Testis (tissue), 5 donors: ENCODE measurements at places on chromosomes 1 and 21. TPM values are rescaled to one million over a fixed set of nuclear protein-coding genes. Genes with fewer than 3 reads are reported as not detected.

The NR5A2 gene
- total RNA-seq: 4.4 TPM

The NBPF6 gene
- total RNA-seq: 6.8 TPM

The AMPD1 gene
- not detected for total RNA-seq

The OR2T8 gene
- total RNA-seq: 0.55 TPM

The SIM2 gene
- total RNA-seq: 0.71 TPM

The PTPRF gene
- 45.4 TPM for total RNA-seq

The HUNK gene
- total RNA-seq: 6.8 TPM

The KRTAP10-11 gene
- total RNA-seq: 0.37 TPM

The PLA2G4A gene
- total RNA-seq: 6.4 TPM

The CRABP2 gene
- 6.8 TPM for total RNA-seq

The RAD54L gene
- 31.4 TPM for total RNA-seq

The SEMA4A gene
- 8.0 TPM for total RNA-seq

GRCh38 chr1:110502402-110503151 is 16.4 kb downstream of the KCNA10 start:
- no peak overlapping the region for H3K4me3 ChIP-seq
- H3K27me3 ChIP-seq: no peaks in the 10 kb centered on the region
- H3K36me3 ChIP-seq: no peaks in the 10 kb centered on the region

DNA sequence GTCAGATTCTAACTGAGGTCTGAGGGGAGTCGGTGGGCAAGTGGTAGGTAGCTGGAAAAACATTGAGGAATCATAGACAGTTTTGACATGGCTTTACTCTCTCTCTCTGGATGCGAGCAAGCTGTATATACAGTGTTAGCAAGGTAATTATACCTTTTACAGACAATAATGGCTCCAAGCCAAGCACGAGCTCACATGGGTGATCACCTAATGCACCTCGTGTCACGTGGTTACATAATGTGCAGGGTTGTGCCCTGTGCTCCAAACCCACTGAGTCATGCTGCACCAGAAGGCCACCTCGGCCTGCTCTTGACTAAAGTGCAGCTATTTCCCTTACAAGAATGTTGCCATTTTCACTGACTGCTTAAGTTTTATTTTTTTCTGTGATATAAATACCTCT is 7.6 kb upstream of the CLCA2 start:
- no peak for DNase-seq
- H3K27me3 ChIP-seq: no peaks in the 10 kb centered on the region
- no peaks in the 10 kb centered on the region for H3K36me3 ChIP-seq

- no peaks in the 10 kb centered on the region for H3K4me1 ChIP-seq
- no peak overlapping the region for H3K27ac ChIP-seq
- DNase-seq: no peak
- no peaks in the 10 kb centered on the region for H3K36me3 ChIP-seq
- no peak overlapping the region for H3K4me3 ChIP-seq
These were observed 293.6 kb downstream of the PLPP3 start for GRCh38 chr1:56285554-56286402.

DNA sequence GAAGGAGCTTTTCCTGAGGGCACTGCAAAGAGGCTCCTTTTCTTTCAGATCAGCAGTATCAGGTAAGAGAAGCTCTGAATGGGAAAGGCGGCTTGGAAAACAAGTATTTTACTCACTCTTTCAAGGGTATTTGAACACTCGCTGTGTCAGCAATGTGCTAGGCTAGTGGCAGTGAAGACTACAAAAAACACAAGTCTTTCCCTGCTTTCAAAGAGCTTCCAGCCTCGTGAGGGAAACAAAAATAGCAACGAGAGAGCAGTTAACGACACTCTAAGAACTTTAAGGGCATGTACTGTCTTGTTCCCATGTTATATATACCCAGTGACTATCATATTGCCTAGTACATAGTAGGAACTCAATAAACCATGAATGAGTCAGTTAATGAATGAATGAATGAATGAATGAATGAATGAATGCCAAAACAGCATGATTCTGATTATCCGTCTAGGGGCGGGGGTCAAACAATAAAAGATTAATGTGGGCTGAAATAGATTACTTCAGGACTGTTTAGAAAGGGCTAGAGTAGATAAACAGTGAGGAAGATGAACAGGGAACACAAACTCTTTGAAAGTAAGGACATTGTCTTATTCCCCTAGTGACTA is 14.2 kb upstream of the MCOLN3 start:
- no peaks in the 10 kb centered on the region for H3K36me3 ChIP-seq
- H3K27ac ChIP-seq: no peak overlapping the region

- H3K36me3 ChIP-seq: no peaks in the 10 kb centered on the region
- H3K4me1 ChIP-seq: peaks cover 8% of the 10 kb centered on the region
- no peak overlapping the region for H3K4me3 ChIP-seq
- H3K27ac ChIP-seq: no peak overlapping the region
- DNase-seq: no peak
These were observed 43.2 kb downstream of the TBCE start for GRCh38 chr1:235410467-235410866.

GRCh38 chr1:165234149-165234548 is 122.4 kb downstream of the LMX1A start:
- no peaks in the 10 kb centered on the region for H3K4me1 ChIP-seq
- no peak overlapping the region for H3K4me3 ChIP-seq
- no peaks in the 10 kb centered on the region for H3K27me3 ChIP-seq
- H3K36me3 ChIP-seq: no peaks in the 10 kb centered on the region

- no peak for DNase-seq
- no peaks in the 10 kb centered on the region for H3K36me3 ChIP-seq
- H3K4me1 ChIP-seq: no peaks in the 10 kb centered on the region
- H3K27me3 ChIP-seq: no peaks in the 10 kb centered on the region
- H3K4me3 ChIP-seq: no peak overlapping the region
- H3K27ac ChIP-seq: no peak overlapping the region
These were observed 71.7 kb upstream of the JUN start for GRCh38 chr1:58855274-58856165.

- no peak overlapping the region for H3K27ac ChIP-seq
- H3K4me1 ChIP-seq: peaks cover 12% of the 10 kb centered on the region
- no peaks in the 10 kb centered on the region for H3K36me3 ChIP-seq
- H3K27me3 ChIP-seq: no peaks in the 10 kb centered on the region
- no peak overlapping the region for H3K4me3 ChIP-seq
- DNase-seq: no peak
These were observed 112.5 kb downstream of the PBX1 start for GRCh38 chr1:164671323-164671965.

- H3K36me3 ChIP-seq: no peaks in the 10 kb centered on the region
- H3K27me3 ChIP-seq: no peaks in the 10 kb centered on the region
- no peak overlapping the region for H3K4me3 ChIP-seq
- peak overlapping the region; percentile 79 for H3K27ac ChIP-seq
- peaks cover 63% of the 10 kb centered on the region for H3K4me1 ChIP-seq
These were observed 2.4 kb downstream of the MYBPHL start for GRCh38 chr1:109304226-109304920.

- H3K27me3 ChIP-seq: no peaks in the 10 kb centered on the region
- H3K4me3 ChIP-seq: no peak overlapping the region
- no peak overlapping the region for H3K27ac ChIP-seq
- H3K36me3 ChIP-seq: no peaks in the 10 kb centered on the region
These were observed 7.5 kb downstream of the IVNS1ABP start for GRCh38 chr1:185309566-185309965.

DNA sequence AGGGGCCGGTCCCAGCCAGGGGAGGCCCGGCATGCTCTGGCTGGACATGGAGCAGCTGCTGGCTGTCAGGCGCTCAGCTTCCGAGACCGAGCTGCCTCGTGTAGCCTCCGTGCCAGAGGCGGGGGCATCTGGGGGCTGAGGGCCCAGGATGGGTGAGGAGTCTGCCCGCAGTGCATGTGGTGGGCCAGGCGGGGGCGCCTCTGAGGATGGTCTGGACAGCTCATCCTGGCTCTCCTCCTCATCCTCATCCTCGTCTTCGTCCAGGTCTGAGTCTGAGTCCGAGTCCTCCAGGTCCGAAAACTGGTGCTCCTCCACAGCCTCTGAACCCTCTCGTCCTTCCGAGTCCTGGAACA is 28.9 kb upstream of the EDN2 start:
- no peak for DNase-seq
- H3K27ac ChIP-seq: no peak overlapping the region

DNA sequence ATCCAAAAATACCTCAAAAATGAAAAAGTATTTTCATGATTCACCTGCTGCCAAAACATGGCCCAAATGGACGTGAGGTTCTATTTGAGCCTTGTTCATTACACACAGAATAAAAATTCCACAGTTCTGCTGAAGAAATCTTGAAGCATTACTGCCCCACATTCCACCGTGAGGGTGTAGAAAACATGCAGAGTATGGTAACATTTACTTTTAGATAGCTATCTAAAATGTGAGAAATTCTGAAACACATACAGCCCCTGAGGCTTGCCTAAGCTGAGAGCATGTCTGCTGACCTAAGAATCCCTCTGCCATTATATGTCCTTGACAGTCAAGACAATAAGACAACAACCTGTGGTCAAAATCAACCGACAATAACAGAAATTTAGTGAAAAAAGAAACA is 186.5 kb downstream of the DSCAM start:
- no peaks in the 10 kb centered on the region for H3K27me3 ChIP-seq
- H3K36me3 ChIP-seq: no peaks in the 10 kb centered on the region
- no peak overlapping the region for H3K27ac ChIP-seq
- no peak for DNase-seq
- H3K4me1 ChIP-seq: no peaks in the 10 kb centered on the region

DNA sequence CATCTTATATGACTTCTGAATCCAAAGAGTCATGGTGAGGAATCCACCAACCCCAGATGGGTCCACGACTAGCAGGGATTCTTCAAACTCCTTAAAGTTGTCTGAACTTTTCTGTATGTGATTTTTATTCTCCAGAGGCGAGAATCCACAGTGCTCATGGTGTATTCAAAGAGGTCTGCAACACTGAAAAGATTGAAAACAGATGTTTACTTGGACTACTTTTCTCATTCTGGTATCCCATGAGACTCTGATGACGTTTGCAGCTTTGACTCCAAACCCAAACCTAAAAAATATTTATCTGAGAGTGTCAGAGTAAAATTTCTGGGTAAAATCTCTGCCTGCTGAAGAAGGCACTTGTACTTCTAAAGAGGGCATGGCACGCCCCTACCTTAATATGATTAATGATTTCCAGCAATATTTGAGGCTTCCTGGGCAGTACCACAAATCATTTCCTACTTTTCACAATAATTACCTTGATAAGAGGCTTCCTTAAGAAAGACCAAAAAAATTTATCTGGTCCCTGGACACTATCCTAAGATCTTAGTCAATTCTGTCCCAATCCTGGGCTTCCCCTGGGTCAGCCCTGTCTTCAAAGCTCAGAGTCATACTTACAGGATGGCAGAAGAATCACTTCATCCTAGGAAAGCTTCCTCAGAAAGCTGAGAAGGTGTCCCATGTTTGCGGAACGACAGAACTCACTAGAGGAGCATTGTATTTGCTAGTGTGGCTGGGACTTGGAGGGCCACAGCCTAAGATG is 76.5 kb upstream of the MAP10 start:
- H3K27me3 ChIP-seq: no peaks in the 10 kb centered on the region
- no peaks in the 10 kb centered on the region for H3K36me3 ChIP-seq
- H3K4me1 ChIP-seq: no peaks in the 10 kb centered on the region
- DNase-seq: no peak
- H3K4me3 ChIP-seq: no peak overlapping the region
- H3K27ac ChIP-seq: no peak overlapping the region

- no peaks in the 10 kb centered on the region for H3K36me3 ChIP-seq
- H3K4me1 ChIP-seq: no peaks in the 10 kb centered on the region
- H3K27me3 ChIP-seq: no peaks in the 10 kb centered on the region
These were observed 129.7 kb upstream of the FAM72C start for GRCh38 chr1:144101397-144102045.

- H3K27me3 ChIP-seq: no peaks in the 10 kb centered on the region
- H3K4me3 ChIP-seq: no peak overlapping the region
- no peak overlapping the region for H3K27ac ChIP-seq
- H3K4me1 ChIP-seq: no peaks in the 10 kb centered on the region
- no peak for DNase-seq
These were observed 25.2 kb downstream of the CA6 start for GRCh38 chr1:8970870-8971337.

GRCh38 chr1:203898458-203899352 is 37.3 kb downstream of the SNRPE start:
- H3K36me3 ChIP-seq: no peaks in the 10 kb centered on the region
- no peak for DNase-seq
- H3K4me3 ChIP-seq: no peak overlapping the region
- H3K4me1 ChIP-seq: no peaks in the 10 kb centered on the region
- no peaks in the 10 kb centered on the region for H3K27me3 ChIP-seq

DNA sequence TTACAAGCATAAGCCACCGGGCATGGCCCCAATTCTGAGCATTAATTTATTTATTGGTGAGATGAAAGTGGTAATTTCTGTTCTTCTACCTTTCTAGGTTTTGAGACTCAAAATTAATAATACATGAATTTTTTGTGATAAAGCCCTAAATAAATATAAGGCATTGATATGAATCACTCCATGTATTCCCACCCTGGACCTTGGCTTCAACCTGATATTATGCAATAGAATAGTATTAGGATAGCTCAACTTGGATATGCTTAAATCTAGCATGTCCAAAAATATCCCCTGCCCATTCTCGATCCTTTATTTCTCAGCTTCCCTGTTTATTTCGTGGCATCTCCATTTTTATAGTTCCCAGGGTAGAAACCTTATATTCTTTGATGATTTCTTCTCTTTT is 2.5 kb downstream of the AGL start:
- no peaks in the 10 kb centered on the region for H3K27me3 ChIP-seq
- no peak overlapping the region for H3K4me3 ChIP-seq
- no peak overlapping the region for H3K27ac ChIP-seq

DNA sequence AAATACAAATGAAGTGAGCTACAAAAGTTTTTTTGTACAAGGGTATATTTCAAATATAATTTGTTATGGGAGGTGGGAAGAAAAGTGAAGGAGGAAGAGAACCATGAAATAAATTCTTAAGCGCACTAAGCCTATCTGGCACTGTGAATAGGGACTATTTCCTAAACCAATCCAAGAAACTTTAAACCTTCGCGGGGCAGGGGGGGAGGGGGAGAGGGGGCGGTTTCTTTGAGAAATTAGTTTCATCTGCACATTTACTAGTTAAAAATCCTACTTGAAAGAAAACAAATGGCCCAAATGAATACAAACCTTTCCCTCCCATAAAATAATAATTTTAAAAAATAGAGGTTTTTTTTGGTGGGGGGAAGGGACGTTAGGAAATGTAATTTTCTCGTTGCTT is 364 bp downstream of the GOLPH3L start:
- no peak for DNase-seq
- H3K4me3 ChIP-seq: peak overlapping the region; percentile 72
- H3K27me3 ChIP-seq: no peaks in the 10 kb centered on the region
- H3K27ac ChIP-seq: peak overlapping the region; percentile 38

GRCh38 chr1:226491093-226491850 is 57.3 kb upstream of the STUM start:
- no peak for DNase-seq
- H3K4me3 ChIP-seq: no peak overlapping the region
- H3K27me3 ChIP-seq: no peaks in the 10 kb centered on the region
